ENCODE measurements at places on chromosomes 2 and 18.

DNA sequence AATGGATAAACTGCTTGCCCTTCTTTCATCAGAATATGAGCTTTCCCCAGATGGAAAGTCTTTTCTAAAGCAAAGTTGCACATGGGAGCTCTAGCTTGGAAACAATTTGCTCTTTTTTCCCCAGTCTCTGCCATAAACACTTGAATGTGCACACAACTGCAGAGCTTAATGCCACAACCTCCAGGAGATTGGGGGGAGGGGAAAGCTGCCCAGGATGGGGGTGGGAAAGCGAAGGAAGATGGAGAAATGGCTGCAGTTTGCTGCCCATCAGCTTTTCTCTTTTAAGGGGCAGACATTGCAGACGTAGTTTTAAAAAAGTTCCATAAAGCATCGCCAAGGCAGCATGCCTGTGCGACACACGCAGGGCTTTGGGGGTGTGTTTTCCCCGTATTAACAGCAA, 1.5 kb downstream of the ACKR3 start:
- no peak for DNase-seq

DNA sequence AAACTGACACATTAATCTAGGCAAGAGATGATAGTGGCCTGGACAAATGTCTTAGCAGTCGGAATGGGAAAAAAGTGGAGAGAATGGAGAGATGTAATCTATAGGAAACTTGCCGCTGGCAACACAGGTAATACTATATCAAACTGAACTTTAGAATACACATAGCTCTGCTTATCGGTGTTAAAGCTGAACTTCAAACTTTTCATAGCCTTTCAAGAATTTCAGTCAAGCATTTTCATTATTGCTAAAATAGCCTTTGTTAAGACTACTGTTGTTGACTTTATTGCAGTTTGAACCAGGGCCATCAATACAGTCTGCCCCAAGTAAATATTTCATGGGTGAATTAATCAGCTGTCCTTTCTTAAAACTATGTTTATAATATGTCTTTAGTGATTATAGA, 12.9 kb upstream of the CHST9 start:
- no peak for DNase-seq

DNA sequence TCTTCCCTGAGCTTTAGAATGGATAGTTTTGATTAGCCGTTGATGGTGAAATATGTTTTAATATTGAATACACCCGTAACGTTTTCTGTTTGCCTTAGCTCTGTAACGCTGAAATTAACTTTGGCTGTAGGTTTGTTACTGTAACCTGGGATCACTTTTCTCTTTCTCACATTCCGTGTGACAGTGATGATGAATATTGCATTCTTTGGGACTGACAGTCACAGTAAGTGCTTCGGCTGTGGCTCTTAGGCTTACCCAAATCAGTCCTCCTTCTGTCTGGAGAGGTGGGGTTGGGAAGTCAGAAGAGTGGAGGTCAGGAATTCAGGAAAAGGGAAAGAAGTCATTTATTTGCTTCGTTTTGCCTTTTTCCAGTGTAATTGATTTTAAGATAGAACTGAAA, 18.0 kb downstream of the RMC1 start:
- no peak for DNase-seq

DNA sequence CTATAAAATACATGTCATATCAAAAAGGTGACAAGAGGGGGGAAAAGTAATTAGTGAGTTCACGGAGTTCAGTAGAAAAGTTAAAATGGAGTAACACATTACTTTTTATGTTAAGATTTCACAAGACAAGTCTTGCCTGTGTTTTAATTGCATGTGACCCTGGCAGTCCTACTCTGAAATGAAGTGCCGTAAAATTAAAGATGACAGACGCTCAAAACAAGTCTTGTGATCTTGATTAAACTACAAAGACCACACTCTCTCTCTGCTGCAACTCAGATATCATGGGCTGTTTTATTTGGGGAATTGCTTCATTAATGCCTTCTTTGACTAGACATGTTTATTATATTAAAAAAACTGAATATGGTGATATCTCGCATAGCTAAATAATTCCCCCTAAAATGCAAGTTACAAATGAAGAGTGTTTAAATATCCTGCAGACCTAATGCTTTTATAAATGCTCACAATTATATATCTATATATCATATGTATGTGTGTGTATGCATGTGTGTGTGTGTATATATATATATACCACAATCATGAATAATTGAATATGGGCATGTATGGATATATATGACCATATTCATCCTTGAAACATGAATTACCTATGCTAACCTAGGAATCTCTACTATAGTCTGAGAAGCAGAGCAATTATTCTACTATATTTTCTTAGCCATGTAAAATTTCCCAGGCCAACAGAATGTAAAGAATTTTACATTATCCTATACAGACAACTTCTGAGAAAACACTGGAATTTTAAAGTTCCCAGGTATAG, 647.5 kb downstream of the ARHGAP15 start:
- no peak for DNase-seq

DNA sequence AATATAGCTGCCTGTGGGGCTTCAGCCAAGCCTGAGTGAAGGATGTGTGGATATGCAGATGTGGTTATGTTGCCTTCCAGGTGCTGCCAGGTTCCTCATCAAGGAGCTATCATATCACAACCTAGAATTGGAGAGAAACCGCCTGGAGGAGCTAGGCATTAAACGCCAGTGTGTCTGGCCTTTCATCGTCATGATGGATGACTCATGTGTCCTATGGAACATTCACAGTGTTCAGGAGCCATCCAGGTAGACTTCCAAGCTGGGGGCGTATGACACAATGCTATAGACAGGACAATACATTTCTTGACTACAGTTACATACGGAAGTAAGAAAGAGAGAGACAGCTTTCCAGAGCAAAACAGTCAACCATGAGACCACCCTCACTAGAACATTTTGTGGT, 86.8 kb downstream of the ESCO1 start:
- DNase-seq = no peak

DNA sequence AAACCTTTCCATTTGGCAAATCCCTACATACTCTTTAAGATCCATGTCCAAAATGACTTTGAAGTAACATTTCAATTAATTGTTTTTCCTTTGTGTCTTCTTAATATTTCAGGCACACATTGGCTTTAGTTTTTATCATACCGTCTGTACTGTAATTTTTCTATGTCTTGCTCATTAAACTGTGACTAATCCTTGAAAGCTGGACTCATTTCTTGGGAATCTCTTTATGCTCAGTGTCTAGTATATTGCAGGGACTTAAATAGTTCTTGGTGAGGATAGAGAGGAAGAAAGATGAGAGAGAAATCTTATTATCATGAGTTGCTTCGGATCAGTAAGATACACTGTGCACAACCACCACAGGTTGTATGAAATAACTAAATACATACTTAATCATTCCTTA, 448.3 kb upstream of the ST6GAL2 start:
- DNase-seq = no peak

GRCh38 chr18:58177004-58177717, 133.1 kb downstream of the NEDD4L start:
- no peak for DNase-seq

GRCh38 chr2:210586381-210586780, 30.0 kb downstream of the CPS1 start:
- DNase-seq = no peak

DNA sequence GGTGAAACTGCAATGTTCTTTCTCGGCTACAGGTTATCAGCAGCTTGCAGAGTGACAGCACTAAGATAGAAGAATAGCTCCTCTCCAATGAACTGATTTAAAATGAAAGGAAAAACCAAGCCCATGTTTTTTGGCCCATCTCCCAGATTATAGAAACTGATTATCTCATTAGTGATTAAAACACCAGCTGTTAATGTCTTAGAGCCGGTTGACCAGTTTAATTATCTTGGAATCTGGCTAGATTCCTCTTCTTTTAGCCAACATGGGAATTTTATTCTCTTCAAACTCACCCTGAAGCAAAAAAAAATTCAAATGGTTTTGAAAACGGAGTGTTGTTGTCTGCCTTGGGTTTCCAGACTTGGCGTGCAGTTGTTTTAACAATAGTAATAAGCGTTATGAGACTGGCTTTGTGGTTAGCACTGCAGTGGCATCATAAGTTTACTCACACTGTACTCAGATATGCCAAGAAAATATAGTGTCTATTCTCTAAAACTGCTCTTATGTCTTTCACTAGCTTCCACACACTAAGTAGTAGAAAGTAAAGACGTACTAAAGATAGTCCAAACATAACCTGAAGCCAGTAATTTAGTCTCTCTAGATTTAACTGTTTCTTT, 665.3 kb downstream of the STK39 start:
- DNase-seq = no peak

DNA sequence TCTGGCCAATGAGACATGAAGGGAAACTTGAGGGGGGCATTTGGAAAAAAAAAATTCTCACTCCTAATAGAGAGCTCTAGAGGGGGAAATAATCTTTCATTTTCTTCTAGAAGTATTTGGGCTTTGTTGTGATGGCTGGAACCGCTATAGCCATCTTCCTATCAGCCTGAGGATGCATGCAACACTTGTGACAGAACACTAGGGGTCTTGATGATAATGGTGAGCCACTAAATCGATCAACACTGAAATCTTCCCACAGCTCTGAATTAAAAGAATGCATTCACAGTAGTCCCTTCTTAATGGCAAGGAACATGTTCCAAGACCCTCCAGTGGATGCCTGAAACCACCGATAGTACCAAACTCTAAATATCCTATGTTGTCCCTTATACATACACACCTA, 325.3 kb downstream of the LNPK start:
- no peak for DNase-seq

- no peak for DNase-seq
Observed at GRCh38 chr18:31831903-31832302, 71.2 kb upstream of the SLC25A52 start.

GRCh38 chr2:65710779-65711295, 278.4 kb upstream of the SPRED2 start:
- DNase-seq = no peak

GRCh38 chr2:70962885-70963878, 15.2 kb upstream of the ANKRD53 start:
- DNase-seq = no peak

- no peak for DNase-seq
Observed at GRCh38 chr2:46850742-46851141, 64.9 kb downstream of the MCFD2 start.

DNA sequence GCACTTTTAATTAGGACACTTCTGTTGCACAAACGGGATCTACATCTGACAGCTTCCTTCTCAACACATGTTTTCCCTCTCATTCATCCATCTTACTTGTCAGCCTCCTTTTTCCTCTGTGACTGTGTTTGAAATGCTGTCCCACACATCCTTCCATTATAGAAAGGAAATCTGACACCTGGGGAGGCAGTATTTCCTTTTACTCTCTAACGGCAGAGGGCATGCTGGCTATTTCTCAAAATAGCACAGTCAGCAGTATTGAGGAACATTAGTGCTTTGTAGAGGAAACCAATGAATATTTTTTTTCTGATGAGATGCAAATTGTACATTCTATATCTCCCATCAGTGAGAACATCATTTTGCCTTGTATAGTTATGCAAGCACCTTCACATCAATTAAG, 668.7 kb downstream of the SLC4A3 start:
- DNase-seq = no peak

- peak; percentile 46 for DNase-seq
Observed at GRCh38 chr18:3281456-3282400, 19.8 kb downstream of the MYL12B start.

GRCh38 chr2:69375494-69376353, 11.3 kb downstream of the GFPT1 start:
- DNase-seq = no peak

DNA sequence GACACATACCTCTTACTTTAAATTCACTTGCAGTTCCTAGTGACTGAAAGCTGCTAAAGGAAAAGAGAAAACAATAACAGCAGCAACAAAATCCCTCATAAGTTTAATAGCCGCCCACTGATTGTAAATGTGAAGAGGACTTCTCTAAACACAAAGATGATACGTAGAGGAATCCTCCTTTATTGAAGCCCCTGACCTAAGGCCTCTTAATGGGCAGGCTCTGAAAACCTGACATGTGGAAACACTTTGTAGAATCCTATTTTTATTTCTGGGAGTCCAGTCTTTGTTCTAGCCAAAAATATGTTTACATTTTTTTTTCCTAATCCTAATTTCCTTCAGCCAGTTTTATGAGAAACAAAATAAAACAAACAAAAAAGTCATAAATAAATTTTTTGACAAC, 1277.7 kb upstream of the CELF4 start:
- no peak for DNase-seq

DNA sequence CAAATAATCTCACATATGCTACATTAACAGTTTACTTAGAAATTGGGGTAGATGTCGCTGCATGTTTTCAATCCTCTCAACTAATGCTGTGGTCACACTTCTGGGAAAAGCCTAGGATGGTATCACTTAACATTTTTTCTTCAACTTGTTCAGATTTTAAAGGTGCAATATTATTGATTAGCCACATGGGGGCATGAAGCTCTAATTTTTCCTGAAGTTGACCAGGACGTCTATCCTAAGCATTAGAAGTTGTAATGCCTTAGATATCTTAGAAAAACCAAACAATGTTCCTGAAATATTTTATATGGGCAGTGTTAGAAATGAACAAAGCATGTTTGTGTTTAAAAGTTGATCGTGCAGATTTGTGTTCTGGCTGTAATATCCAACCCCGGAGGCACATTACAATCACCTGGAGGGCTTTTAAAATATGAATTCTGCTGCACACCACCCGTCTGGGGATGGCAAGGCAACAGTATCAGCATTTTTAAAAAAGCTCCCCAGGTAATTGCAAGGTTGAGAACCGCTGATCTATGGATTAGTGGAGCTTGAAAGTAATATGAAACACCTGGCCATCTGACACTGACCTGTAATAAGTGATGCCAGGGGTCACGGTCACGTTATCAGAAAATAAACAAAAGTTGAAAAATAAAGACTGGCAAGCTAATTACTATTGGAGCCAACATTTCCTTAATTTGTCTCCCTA, 100.5 kb upstream of the LMAN1 start:
- no peak for DNase-seq

GRCh38 chr2:191488135-191488534, 189.8 kb upstream of the NABP1 start:
- no peak for DNase-seq

DNA sequence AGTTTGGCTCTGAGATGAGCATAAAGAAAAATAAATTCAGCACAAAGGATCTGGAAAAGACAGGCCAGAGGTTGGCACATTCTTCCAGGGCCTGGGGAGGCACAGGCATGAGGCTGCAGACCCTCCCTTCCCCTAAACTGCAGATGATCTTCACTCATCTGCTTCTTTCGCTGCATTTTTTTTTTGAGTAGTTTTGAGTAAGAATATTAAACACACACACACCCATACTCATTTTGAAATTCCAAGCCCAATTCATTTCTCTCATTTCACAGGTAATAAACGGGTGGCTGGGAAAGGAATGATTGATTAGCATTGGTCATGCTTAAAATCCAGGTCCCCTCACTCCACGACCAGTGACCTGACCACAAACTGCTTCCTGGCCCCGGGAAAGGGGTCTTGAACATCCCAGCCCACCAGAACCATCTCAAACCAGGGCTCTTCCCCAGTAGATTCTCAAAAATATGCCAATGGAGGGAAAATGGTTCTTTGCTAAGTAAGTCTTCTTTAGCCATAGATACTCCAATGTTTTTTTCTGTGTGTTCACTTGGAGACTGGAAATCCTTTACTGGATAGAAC, 219.6 kb downstream of the ANAPC1 start:
- DNase-seq = no peak

Data from activated CD4-positive, alpha-beta T cell treated with anti-CD3 and anti-CD28 coated beads, Interleukin-2, amount 50 U/mL, for 24 hours (primary cell).